ENCODE measurements at places on chromosomes 16 and 17. TPM values are rescaled to one million over a fixed set of nuclear protein-coding genes. Genes with fewer than 3 reads are reported as not detected.
A peak's percentile ranks its signal among the peaks of the same experiment; 100 is the strongest.

GRCh38 chr17:59762049-59762823 lies 54.8 kb downstream of the VMP1 start:
- DNase-seq: no peak

- DNase-seq: no peak
Observed at GRCh38 chr17:77315551-77316190, 174.9 kb downstream of the SEC14L1 start.

DNA sequence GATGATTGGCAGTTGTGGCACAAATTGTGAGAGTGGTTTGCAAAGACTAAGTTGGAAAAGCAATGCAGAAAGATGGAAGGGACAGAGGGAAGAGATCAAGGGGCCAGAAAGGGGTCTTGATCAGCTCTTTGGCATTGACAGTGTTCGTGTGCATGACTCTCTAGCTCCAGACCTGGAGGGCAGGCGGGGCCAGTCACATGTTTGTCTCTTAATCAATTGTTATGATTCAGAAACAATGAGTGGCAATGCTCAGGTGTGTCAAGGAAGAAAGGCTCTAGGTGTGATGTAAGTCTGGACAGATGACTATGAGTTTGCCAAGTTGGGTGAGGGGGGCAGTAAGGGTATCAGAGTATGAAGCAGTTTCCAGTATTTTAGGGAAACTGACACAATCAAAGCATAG lies 32.1 kb downstream of the WSB1 start:
- no peak for DNase-seq

DNA sequence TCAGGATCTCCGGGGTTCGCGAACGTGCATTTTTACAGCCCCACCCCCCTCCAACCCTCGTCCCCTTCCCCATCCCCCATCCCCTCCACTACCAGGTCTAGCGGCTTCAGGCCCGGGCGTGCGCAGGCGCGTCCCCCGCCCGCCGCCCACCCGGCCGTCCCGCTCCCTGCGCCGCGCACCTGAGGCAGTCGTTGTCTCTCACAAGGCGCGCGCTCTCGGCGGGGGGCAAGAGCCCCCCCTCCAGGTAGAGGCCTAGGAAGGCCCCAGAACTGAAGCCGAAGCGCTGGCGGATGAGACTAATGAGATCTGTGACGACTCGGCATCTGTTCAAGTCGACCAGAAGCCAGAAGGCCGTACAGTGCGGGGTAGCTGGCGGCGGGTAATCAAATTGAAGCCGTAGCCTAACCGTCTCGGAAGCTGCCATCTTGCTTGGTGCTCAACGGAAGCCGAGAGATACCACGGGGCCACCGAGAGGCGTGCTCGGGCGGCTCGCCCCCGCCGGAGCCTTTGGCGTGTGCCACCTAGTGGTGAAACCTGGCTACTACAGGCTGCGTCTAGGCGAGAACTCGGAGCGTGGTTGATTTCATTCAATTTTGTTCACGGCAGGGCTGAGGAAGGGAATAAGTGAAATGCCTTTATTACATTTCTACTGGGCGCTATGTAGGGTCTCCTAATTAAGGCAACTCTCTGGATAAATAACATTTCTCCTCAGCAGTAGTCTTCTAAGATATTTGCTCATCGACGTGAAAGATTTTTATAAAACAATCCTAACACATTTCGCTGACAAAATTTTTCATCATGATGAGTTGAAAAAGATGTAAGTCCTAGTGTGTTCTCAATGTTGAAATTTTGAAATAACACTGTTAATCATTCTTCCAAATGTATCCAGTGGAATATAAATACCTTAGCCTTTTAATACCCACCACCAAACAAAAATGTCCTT lies at the start of gene COIL:
COIL (minus strand) TSS at position 455 of the 943 bp plus-strand sequence; CDS start at position 424, 31 bp downstream.
- peak; percentile 94 for DNase-seq

- peak; percentile 85 for DNase-seq
Observed at GRCh38 chr16:10322723-10323527, 62.9 kb upstream of the ATF7IP2 start.

DNA sequence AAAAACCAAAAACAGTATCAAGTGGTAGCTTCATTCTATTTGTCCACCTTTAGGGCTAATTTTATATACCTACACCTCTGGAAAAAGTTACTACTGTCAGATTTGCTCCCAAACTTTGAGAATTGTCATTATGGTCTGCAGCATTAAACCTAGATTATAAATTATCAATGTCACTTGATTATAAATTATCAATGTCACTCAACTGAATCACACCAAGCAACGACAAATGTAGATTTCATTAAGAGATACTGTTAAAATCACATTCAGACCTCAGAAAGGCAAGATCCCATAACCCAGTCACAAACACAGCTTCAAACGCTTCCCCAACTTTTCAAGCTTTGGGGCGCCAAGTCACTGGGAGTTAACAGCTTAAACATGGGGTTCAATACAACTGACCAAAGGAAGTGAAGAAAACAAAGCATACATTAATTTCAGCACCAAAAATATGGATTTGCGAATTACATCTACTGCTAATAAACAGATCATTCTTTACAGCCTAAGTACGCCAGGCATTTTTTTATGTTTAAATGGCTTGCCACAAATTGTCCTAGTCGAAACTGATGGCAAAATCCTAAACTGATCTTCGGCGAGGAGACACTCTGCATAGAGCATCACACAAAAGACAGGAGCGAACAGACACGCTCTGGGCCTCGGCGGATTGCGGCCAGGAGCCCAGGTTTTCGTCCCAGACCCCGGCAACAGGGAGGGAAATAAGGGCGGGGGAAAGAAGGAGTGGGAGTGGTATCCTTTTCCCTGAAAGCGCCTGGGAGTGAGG lies 981 bp downstream of the GLG1 start:
- DNase-seq: no peak

DNA sequence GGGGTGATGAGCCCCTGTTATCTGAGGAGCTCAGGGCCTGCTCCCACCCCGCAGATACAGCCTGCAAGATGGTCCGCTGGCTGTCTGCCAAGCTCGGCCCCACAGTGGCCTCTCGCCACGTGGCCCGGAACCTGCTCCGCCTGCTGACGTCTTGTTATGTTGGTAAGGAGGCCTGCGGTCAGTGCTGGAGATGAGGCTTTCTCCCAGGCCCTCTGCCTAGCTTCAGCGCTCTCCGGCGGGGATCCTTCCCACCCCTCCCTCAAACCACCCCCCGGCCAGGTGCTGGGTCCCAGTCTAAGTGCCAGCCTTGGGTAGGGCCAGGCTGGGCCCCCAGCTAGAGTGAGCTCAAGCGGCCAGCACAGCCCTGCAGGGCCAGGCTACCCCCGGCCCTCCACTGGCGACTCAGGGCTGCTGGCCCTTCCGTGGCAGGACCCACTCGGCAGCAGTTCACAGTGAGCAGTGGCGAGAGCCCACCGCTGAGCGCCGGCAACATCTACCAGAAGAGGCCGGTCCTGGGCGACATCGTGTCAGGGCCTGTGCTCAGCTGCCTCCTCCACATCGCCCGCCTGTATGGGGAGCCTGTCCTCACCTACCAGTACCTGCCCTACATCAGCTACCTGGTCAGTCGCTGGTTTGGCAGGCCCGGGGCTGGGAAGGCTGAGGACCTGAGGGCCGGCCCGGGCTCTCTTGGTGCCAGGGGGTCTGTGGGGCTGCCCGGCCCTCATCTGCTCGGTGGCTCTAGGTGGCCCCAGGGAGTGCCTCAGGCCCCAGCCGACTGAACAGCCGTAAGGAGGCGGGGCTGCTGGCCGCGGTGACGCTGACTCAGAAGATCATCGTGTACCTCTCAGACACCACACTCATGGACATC lies 6.1 kb downstream of the WDR81 start:
- DNase-seq: no peak

DNA sequence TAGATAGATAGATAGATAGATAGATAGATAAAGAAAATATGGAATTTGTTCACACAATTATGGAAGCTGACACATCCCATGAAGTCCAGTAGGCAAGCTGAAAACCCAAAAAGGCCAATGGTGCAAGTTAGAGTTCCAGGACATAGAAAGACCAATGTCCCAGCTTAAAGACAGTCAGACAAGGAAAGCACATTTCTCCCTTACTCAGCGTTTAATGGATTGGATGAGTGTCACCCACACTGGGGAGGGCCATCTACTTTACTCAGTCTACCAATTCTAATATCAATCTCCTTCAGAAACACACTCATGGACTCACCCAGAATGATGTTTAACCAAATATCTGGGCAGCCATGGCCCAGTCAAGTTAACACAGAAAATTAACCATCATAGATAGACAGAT lies 327.7 kb upstream of the CDH11 start:
- no peak for DNase-seq

DNA sequence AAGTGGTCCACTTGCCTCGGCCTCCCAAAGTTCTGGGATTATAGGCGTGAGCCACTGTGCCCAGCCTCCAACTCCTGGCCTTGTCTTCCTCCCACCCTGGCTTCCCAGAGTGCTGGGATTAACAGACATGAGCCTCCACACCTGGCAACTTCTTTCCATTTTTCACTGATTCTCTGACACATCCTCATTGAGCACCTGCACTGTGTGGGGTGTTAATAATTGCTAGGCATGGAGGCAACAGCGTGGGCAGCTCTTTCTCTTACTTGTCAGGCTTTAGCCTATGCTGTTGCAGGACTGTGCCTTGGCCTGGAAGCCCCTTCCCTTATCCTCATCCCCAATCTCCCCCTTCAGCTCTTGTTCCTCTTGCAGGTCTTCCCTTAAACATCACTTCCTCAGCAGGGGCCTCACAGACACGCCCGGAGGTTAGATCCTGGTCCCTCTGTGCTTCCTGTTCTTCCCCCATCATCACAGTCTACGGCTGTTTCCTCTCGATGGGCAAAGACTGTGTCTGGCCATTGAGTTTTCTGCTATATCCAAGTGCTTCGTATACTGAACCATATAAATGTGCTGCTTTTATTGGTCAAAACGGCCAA lies 7.9 kb downstream of the QPRT start:
- DNase-seq: no peak

GRCh38 chr16:11129378-11129781 lies 126.6 kb downstream of the SOCS1 start:
- DNase-seq: no peak

GRCh38 chr17:10992106-10992880 lies 154.4 kb upstream of the PIRT start:
- DNase-seq: no peak

GRCh38 chr17:16438557-16439302 lies 23.4 kb downstream of the TRPV2 start:
- peak; percentile 99 for DNase-seq

- DNase-seq: no peak
Observed at GRCh38 chr17:83176623-83177583, 97.5 kb downstream of the METRNL start.

- no peak for DNase-seq
Observed at GRCh38 chr17:64196601-64197000, 66.5 kb downstream of the TEX2 start.

- DNase-seq: no peak
Observed at GRCh38 chr17:55814377-55814776, 63.5 kb downstream of the PCTP start.

- DNase-seq: no peak
Observed at GRCh38 chr16:23420011-23420410, 33.0 kb downstream of the COG7 start.

DNA sequence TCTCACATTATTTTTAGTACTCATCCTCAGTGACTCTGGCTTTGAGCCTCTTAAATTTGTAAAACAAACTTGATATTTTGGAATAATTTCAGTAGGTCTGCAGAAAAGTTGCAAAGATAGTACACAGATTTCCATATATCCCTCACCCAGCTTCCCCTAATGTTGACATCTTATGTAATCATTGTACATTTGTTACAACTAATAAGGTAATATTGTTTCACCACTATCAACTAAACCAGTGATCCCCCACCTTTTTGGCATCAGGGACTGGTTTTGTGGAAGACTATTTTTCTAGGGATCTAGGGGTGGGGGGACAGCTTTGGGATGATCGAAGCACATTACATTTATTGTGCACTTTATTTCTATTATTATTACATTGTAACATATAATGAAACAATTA lies 391.2 kb downstream of the CA10 start:
- no peak for DNase-seq

GRCh38 chr17:923633-924032 lies 55.9 kb downstream of the NXN start:
- no peak for DNase-seq

GRCh38 chr16:50284131-50284911 lies 18.0 kb downstream of the ADCY7 start:
- DNase-seq: no peak

DNA sequence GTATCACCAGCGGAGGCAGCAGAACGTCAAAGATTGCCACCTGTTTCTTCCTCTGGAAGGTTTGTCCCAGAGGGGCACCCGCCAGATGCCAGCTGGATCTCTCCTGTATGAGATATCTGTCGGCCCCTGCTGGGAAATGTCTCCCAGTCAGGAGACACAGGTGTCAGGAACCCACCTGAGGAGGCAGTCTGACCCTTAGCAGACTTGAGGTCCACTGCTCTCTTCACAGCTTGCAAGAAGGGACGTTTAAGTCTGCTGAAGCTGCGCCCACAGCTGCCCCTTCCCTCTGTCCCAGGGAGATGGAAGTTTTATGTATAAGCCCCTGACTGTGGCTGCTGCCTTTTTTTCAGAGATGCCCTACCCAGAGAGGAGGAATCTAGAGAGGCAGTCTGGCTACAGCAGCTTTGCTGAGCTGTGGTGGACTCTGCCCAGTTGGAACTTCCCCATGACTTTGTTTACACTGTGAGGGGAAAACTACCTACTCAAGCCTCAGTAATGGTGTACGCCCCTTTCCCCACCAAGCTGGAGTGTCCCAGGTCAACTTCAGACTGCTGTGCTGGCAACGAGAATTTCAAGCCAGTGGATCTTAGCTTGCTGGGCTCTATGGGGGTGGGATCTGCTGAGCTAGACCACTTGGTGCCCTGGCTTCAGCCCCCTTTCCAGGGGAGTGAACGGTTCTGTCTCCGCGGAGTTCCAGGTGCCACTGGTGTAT lies 92.9 kb downstream of the PHKB start:
- DNase-seq: no peak

DNA sequence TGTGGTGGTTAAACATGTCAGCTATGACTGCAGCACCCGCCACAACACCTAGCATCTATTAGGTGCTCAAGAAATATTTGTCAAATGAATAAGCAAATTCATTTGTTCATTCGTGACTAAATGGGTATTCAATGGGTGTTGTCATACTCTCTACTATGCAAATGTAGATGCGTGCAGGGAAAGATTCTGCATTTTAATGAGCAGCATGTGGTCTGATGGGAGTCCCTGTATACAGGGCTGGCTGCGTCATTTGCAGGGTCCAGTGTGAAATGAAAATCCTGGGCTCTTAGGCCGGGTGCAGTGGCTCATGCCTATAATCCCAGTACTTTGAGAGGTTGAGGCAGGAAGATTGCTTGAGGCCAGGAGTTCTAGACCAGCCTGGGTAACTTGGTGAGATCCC lies 97.5 kb downstream of the CACNG3 start:
- no peak for DNase-seq

ABCC6 gene
- 44.6 TPM for total RNA-seq

PPP1R1B gene
- not detected for total RNA-seq

MYH3 gene
- 2.4 TPM for total RNA-seq

HP gene
- 0.61 TPM for total RNA-seq

CAMTA2 gene
- total RNA-seq: 16.2 TPM

MT1E gene
- total RNA-seq: 2.0 TPM

CD300E gene
- not detected for total RNA-seq

TSPAN10 gene
- 4.0 TPM for total RNA-seq

MT4 gene
- not detected for total RNA-seq

VTN gene
- total RNA-seq: 298 TPM

TBC1D3I gene
- total RNA-seq: 1.00 TPM

SGCA gene
- not detected for total RNA-seq

SDR42E1 gene
- 7.5 TPM for total RNA-seq

IQCK gene
- total RNA-seq: 1.7 TPM

C17orf67 gene
- 4.6 TPM for total RNA-seq

PERCC1 gene
- total RNA-seq: 2.1 TPM

IGFBP4 gene
- total RNA-seq: 49.1 TPM

Data from Caco-2 (cell line).